Ovary (tissue), 10 donors: ENCODE measurements at places on chromosomes 1 and 21.
A peak's percentile ranks its signal among the peaks of the same experiment; 100 is the strongest.

- DNase-seq: peak; percentile 56
These were observed 223.3 kb downstream of the FGGY start for GRCh38 chr1:59520194-59520593.

DNA sequence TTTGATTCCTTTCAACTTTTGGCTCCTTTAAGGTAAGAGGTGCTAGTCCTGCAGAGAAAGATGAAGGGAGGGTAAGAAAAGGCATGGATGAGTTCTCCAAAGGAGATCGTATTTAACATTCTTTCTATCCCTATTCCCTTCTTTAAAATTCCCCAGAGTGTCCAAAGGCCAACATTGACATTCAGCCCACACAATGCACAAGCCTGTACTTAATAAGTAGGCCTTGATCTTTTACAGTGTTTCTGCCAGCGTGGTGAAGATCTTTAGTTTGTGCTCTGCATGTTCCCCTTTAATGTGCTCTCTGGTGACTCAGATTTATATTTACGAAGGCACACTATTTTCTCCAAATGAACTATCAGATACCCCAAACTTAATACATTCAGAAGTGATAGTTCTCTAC is 582.5 kb upstream of the RGS18 start:
- DNase-seq: no peak

DNA sequence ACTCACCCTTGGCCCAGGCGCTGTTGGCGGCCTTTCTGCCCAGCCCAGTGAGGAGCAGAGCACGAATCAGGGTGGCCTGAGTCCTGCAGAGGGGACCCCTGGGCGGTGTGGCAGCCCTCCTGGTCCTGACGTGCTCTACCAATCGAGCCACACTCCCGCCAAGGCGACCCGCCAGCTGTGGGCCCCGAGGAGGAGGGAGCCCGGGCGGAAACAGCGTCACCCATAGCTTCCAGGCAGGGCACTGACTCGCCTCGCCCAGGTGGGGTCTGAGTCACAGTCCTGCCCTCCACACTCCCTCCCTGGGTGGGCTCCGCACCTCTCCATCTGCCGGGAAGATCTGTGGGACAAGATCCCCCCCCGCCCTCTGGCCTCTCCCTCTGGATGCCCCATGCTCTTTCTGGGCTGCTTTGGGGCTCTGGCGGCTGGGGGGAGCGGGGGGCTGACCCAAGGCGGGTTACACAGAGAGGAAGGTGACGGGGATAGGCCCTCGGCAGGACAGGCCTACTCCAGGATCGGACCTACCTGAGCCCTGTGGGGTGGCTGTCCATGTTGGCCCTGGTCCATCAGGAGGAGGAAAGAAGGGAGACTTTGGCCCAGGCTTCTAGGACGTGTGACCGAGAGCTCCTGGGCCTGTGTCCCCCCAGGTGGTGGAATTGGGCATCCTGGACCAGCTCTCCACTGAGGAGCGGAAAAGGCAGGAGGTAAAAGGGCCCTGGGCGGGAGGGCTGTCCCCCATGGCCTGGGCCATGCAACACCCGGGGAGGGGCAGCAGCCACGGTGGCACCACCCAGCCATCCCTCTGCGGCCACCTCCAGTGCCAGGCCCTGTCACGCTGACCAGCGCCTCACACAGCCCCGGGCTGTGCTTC is 14.0 kb downstream of the ARHGEF16 start:
- DNase-seq: peak; percentile 17

- DNase-seq: peak; percentile 52
These were observed 1.3 kb upstream of the DUSP23 start for GRCh38 chr1:159779403-159779851.

GRCh38 chr1:205484985-205485967 is 19.2 kb upstream of the CDK18 start:
- DNase-seq: peak; percentile 73

- DNase-seq: no peak
These were observed 6.3 kb upstream of the ACBD6 start for GRCh38 chr1:180508725-180509097.

- peak; percentile 82 for DNase-seq
These were observed at the start of gene S100A16 for GRCh38 chr1:153612755-153613331. Gene S100A16 (minus strand): TSS chr1:153613137. CDS start chr1:153608151, 4,986 bp downstream.

- peak; percentile 90 for DNase-seq
These were observed 38.7 kb upstream of the EFHD2 start for GRCh38 chr1:15370781-15371520.
